ENCODE measurements at places on chromosomes 3 and 15.

DNA sequence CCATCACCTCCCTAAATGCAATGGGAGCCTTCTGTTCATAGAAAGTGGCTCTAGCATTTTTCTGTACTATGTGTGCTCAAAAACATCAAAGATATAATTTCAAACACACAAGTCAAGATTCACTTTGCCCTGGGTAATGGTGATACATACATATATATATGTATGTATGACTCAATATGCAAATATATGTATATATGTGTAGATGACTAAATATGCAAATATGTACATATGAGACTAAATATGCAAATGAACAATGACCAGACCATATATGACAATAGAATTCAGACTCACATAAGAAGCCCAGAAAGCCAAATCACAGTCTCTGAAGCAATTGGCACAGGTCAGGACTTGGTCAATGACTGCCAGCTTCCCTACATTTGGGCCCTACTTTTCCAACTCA lies 36.9 kb upstream of the SNRK start:
- no peak for DNase-seq

DNA sequence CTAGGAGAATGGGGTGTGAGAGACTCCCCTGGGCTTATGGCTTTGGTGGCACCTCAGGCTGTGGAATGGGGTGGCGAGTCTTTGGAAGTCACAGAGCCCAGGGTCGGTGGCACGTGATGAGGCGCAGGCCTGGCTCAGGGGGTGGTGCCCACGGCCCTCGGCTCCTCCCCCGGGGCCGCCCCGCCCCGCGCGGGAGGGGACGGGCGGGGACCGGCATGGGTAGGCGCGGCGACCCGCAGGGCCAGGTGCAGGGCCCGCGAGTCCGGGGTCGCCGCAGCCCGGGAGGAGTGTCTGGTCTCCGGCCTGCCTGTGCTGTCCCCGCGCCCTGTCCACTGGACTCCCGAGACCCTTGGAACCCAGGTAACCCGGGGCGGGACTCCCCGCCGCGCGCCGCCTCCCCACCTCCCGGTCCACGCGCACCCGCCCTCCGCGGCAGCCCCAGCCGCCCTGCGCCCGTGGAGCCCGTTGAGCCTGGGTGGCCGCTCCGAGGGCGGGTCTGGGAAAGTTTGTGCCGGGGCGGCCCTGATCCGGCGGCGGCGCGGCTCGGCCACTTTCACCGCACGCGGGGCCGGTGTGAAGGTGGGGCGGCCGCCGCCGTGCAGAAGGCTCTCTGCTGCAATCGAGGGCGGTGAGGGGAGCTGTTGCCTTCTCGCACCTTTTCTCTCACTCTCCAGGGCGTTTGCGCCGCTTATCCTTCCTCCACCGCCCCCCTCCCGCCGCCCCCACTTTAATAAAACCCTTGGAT lies at the start of gene PAQR5:
Gene PAQR5, plus strand, starts transcription at position 216 of the 745 bp plus-strand sequence. CDS start 61,169 bp downstream, outside the sequence.
- no peak for DNase-seq

- no peak for DNase-seq
Measured at GRCh38 chr3:47092090-47092489, 71.8 kb downstream of the SETD2 start.

- no peak for DNase-seq
Measured at GRCh38 chr3:177050501-177051237, 146.6 kb downstream of the TBL1XR1 start.

GRCh38 chr15:99282586-99282985 lies 31.3 kb downstream of the LRRC28 start:
- no peak for DNase-seq

DNA sequence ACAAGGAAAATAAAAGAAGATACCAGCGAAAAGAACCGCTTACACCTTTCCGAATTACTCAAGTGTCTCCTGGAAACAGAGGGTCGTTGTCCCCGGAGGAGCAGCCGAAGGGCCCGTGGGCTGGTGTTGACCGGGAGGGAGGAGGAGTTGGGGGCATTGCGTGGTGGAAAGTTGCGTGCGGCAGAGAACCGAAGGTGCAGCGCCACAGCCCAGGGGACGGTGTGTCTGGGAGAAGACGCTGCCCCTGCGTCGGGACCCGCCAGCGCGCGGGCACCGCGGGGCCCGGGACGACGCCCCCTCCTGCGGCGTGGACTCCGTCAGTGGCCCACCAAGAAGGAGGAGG lies 325 bp downstream of the ALCAM start:
- peak; percentile 39 for DNase-seq

DNA sequence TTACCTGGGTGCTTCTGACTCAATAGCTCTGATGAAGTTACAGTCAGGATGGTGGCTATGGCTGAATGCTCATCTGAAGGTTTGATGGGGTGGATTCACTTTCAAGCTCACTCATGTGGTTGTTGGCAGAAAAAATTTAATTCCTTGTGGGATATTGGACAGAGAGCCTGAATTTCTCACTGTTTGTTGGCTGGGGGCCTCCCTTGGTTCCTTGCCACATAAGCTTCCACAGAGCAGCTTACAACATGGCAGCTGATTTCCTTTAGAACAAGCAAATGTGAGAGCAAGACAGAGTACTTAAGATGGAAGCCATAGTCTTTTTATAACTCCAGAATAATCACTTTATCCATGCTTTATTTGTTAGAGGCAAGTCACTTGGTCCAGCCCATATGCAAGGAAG lies 150.6 kb downstream of the PPM1L start:
- DNase-seq: no peak

- no peak for DNase-seq
Measured at GRCh38 chr15:34206011-34206410, 3.9 kb downstream of the KATNBL1 start.

DNA sequence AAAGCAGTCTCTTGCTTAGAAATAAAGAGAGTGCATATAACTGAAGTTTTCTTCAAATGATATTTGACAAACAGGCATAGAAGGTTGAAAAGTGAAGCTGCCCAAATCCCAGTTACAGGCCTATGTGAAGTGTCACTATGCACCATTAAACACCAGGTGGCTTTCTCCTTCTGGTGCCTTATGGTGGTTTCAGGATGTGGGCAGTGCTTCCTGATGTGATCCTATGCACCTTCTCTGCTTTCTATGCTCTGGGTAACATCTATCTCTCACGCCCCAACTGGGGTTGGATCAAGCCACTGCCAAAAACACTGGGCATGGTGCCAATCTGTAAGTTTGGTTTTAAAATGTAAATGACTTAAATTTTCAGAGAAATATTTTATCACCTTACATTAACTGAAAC lies 744.7 kb downstream of the TUSC7 start:
- DNase-seq: no peak

GRCh38 chr3:79986338-79986737 lies 218.5 kb upstream of the ROBO1 start:
- no peak for DNase-seq

DNA sequence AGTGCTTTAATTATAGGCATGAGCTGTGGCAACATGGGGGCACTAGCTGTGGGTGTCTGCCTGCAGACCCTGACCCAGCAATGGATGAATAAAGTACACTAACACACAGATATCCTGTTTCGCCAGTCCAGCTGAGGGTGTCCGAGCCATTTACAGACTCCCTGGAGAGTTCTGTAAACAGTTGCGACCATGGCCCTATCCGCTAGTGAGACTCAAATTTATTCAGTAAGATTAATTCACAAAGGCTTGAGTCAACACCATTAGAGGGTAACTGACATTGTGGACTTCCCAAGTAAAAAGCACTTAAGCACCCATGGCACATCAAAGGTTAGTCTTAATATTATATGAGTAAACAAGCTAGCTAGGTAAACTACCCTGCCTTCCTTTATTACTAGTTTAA lies 161.6 kb downstream of the TBL1XR1 start:
- no peak for DNase-seq

- no peak for DNase-seq
Measured at GRCh38 chr3:140441006-140441405, 236.9 kb upstream of the TRIM42 start.

DNA sequence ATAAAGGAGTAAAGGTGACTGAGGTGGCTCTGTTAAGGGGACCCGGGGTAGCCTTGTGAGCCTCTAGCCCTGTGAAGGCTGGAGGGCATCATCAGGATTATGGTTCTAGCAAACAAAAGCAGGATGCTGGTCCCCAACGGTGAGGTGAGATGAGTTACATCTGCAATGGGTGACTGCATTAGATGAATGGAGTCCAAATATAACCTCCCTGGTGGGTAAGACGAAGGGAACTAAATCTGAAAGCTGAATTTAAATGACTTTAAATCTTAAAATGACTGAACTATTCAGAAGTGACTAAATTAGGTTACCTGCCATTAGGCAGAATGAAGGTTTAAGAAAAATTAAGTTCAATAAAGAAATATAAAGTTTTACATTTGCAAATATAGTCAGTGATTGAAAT lies 4.6 kb upstream of the HLTF start:
- DNase-seq: no peak

- no peak for DNase-seq
Measured at GRCh38 chr3:186746008-186746407, 28.8 kb downstream of the KNG1 start.

GRCh38 chr15:31403096-31403495 lies 76.5 kb downstream of the KLF13 start:
- DNase-seq: no peak

DNA sequence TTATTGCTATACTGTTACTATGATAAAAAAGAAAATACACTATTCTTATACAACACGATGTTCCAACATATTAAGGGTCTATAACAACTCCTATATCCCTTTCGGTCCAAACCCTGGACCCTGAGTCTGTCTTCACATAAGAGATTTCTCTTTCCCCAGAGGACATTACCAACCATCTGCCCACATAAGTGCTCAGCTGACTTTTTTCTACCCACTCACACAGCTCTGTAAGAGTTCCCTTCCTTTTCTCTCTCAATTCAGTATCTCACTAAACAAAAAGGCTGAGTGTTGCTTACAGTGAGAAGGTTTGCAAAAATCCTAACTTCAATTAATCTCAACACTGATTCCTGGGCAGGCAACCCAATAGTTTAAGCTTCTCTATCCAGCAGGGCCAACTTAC lies 30.5 kb downstream of the ITGB5 start:
- no peak for DNase-seq

- DNase-seq: no peak
Measured at GRCh38 chr15:39399600-39399999, 181.3 kb upstream of the THBS1 start.

DNA sequence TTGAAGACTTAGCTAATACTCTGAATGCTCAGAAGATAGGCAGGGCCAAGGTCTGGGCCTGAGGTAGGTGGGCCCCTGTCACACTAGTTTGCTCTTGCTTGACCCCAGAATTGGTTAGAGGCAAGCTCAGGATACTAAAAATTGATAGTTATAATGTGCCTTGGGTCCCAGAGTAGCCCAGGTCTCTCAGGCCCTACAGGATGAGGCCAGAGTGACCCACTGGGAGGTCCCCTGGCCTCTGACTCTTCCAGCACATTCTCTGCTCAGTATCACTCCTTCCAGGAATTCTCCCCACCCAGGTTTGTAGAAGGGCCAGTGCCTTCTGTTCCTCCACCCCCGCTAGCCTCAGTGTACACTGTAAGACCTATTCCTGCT lies 667 bp upstream of the KLHDC8B start:
- no peak for DNase-seq

GRCh38 chr15:95565016-95565600 lies 765.4 kb upstream of the NR2F2 start:
- no peak for DNase-seq

DNA sequence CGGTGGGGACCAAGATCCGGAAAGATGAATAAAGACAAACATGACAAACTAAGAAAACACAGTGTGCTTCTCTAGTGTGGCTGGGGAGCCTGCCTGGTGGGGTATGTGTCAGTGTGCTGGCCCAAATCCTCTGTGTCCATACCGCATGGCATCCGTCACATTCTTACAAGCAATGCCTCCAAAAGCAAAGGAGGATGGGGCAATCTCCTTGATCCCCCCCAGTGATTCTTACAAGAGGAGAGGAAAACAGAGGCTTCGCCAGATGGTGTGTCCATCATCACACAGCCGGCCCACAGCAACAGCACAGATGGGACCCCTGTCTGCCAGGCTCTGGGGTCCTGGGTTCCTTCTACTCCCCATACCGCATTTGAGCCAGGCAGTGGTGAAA lies 558 bp upstream of the IL17RC start:
- DNase-seq: no peak

DNA sequence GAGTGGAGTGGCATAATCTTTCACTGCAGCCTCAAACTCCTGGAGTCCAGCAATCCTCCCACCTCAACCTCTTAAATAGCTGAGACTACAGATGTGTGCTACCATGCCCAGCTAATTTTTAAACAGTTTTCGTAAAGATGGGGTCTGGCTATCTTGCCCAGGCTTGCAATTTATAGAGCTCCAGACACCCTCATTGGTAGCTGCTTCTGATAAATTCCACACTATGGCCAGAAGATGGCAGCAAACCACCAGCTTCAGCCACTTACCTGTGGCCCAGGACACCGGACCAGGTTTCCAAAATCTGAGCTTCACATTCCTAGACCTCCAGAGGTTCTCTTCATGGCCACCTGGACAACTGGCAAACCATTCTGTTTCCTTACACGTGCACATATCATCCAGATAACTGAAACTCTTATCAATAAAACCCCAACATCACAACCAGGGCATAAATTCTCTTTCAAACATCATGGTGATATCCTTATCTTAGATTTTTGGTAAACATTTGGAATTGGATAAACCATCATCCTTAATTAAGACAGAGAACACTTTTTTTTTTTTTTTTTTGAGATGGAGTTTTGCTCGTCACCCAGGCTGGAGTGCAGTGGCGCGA lies 28.9 kb downstream of the FBXW12 start:
- peak; percentile 47 for DNase-seq

- DNase-seq: peak; percentile 62
Measured at GRCh38 chr3:143121241-143122088, 1.9 kb downstream of the CHST2 start.

DNA sequence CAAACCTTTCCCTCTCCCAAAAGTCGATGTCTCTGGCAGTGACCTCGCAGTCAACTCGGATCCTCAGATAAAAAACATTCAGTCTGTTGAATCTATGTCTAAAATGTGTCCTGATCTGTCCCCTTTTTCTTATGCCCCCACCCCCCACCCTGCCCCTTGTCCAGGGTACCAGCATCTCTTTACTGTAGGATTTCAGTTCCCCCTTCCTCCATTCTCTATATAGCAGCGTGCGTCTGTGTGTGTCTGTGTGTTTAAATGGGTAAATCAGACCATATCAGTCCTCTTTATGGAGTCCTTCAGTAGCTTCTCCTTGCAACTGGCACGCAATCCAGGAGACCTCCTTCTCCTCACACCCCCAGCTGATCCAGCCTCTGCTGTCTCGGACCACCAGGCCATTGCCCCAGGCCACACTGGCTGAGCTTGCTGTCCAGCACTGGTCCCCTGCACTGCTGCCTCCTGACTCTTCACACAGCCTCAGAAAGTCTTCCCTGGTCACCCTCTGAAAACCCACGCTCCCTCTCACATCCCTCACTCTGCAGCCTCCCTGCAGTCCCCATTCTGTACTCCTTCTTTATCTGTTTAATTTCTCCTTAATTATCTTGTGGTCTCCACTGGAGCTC lies 1.5 kb downstream of the LRRK1 start:
- DNase-seq: no peak

GRCh38 chr3:97515076-97515475 lies 249.5 kb upstream of the ARL6 start:
- no peak for DNase-seq
